ENCODE measurements at places on chromosomes 6 and 20.

GRCh38 chr6:64383277-64383676 is 747.7 kb downstream of the PHF3 start:
- no peak for DNase-seq

GRCh38 chr6:85252552-85252951 is 197.3 kb upstream of the NT5E start:
- DNase-seq, result no peak

GRCh38 chr20:6057691-6058090 is 3.8 kb upstream of the LRRN4 start:
- no peak for DNase-seq

DNA sequence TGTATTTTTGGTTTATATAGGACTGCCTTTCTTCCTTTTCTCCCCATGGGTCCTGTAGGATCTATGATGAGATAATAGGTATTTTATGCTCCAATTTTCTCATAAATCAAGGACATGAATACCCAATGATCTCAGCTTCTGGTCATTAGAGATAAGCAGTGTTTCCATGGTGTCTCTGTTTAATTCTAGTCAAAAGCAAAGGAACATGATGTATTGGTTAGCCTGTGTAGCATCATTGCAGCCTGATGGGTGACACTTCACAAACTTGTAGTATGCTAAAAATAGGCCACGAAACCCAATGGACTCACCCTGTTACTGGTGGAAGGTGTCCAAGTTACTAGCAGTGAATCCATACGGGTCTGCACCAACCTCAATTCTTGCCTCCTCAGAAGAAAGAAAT is 116.2 kb upstream of the SNX9 start:
- no peak for DNase-seq

GRCh38 chr6:120496661-120497060 is 837.6 kb downstream of the TBC1D32 start:
- DNase-seq, result no peak

GRCh38 chr6:41122918-41123317 is 31.2 kb downstream of the TREML1 start:
- no peak for DNase-seq

GRCh38 chr6:9628819-9629218 is 786.1 kb downstream of the TFAP2A start:
- no peak for DNase-seq

- DNase-seq, result no peak
Observed at GRCh38 chr6:169073311-169073710, 180.3 kb downstream of the THBS2 start.

- no peak for DNase-seq
Observed at GRCh38 chr6:80143419-80143937, 37.0 kb downstream of the BCKDHB start.

GRCh38 chr6:69866770-69867638 is 648 bp downstream of the COL19A1 start:
- peak; percentile 38 for DNase-seq

DNA sequence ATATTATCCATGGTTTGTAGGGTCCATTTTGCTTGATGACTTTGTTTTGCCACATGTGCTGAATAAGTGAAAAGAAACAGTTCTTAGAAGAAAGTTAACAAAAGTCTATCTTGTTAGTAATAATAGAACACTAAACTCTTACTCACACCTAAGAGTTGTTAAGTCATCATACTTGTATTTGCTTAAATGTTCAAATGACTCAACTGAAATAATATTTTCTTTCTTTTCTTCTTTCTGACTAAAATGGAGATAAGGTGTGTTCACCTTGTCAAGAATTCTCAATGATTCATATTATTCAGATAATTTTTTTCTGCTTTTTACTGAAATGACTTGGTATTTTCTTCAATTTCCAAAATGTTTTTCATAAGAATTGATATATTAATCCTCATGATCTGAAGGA is 327.2 kb downstream of the HTR1B start:
- DNase-seq, result no peak

DNA sequence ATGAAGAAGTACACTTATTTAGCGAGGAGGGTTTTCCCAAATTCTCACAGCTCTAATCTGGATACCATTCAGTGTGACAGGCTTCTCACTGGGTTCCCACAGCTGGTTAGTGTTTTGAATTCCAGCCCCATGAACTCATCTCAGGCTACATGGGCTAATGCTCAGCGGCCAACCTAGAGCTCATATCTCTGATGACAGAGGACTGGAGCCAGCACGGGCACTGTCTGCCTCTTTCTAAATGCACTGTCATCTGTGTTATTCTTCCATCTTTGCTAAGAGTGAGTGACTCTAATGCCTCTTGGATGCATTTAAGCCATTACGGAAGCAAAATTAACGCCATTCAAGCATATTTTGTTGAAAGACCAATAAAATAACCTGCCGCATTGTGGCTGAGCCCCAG is 308.9 kb upstream of the JAG1 start:
- DNase-seq, result no peak

DNA sequence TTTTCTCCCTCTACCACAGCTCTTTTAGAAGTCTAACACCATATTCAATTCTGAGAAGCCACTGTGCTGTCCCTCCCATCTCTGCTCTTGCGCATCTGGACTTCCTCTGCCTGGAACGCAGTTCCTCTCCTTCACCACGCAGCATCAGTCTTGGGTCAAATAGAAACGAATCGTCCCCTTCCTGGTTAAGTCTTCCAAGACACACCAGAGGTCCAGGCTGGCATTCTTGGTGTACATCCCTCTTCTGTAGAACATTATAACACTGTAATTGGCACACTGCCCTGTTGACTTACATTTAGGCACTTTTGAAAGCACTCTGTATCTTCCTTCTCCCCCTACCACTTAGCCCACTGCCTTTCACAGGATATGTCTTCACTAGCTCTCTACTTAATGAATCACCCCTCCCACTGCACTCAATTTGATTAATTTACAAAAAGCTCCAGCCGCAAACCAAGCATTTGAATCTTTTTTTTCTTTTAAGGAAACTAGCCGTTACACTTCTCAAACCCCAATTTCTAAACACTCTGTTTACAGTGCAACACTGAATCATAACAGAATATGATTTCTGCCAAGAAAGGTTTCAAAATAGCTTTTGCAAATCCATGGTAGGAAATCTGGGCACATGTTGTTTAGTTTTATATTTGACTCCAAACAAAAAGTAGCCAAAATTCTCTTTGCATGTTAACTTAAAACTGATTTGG is 140.8 kb upstream of the CARMIL1 start:
- peak; percentile 66 for DNase-seq

DNA sequence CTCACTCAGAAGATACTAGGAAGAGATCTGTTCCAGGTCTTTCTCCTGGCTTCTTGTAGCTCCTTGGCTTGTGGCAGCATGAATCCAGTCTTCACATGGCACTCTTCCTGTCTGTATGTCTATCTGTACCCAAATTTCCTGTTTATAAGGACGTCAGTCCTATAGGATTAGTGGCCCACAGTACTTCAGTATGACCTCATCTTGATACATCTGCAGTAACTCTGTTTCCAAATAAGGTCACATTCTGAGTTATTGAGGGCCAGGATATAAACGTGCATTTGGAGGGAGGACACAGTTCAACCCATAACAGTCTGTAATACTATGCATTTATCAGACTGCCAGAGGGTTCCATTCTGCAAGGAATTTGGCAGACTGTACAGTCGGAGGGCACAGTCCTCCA is 57.6 kb upstream of the DYNLRB1 start:
- no peak for DNase-seq

GRCh38 chr6:38493931-38494547 is 145.7 kb downstream of the BTBD9 start:
- peak; percentile 61 for DNase-seq

DNA sequence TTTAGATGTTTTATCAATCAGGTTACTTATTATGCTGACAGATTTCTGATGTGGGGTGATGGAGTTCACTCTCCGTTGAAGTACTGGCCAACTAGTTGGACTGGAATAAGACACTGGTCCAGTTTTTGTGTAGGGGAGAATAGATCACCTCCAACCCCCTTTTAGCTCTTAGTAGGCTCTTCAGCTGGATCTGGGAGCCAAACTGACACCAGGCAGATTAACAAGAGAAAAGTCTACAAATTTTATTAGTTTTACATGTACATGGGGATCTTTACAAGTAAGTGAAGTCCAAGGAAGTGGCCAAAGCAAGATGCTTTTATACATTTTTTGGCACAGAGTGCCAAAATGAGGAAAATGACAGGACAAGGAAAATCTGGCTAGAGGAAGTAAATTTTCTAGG is 107.1 kb downstream of the UBE3D start:
- no peak for DNase-seq

DNA sequence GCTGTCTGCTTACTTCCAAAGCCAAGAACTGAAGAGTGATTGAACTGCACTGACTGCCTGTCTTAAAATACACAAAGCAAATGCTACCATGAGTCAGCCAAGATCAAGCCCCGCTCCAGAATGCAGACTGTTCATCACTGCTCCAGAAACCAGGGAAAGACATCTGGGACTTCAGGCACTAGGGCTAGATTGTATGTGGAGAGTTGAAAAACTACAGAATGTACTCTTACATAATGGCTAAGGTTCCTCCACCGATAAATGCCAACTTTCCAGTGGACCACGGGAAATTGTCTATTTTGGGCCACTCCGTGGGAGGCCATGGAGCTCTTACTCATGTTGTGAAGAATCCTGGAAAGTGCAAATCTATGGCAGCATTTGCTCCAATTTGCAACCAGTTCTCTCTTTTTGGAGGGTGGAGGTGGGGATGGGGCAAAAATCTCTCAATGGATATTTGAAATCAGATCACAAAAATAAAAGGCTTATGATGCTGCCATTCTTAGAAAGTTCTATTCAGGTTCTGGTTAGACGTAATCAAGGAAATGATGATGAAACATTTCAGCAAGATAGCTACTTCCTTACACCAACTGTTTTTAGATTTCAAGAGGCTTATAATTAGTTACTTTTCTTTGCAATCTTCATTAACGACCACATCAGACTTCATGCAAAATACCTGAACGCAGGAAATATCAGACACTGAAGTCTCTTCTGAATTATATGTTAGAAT is 11.8 kb upstream of the CAP2 start:
- no peak for DNase-seq

GRCh38 chr6:100463630-100464161 is 1.0 kb downstream of the SIM1 start:
- no peak for DNase-seq

DNA sequence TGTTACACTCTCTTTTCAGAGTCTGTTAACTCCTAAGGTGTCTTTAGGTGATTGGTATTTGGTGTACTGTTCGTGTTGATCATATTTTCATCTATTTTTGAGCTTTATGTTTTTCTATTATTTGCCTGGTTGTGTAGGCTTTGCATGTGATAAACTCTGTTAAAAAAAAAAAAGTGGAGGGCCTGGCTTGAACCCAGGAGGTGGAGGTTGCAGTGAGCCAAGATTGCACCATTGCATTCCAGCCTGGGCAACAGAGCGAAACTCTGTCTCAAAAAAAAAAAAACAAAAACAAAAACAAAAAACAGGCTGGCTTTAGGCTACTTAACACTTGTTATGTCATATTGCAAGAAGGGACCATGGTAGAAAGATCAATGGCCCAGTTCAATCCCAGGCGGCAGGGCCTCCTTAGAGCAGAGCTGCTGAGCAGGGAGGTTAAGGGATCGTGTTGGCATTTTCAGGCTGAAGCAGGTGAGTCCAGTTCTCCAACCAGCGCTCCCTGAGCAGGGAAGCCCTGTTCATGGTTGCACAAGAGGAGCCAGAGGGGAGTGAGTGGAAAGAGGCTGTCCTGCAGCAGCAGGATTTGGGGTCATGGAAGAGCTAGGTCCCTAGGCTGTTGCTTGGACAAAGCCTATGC is 8.5 kb downstream of the PYGB start:
- no peak for DNase-seq

DNA sequence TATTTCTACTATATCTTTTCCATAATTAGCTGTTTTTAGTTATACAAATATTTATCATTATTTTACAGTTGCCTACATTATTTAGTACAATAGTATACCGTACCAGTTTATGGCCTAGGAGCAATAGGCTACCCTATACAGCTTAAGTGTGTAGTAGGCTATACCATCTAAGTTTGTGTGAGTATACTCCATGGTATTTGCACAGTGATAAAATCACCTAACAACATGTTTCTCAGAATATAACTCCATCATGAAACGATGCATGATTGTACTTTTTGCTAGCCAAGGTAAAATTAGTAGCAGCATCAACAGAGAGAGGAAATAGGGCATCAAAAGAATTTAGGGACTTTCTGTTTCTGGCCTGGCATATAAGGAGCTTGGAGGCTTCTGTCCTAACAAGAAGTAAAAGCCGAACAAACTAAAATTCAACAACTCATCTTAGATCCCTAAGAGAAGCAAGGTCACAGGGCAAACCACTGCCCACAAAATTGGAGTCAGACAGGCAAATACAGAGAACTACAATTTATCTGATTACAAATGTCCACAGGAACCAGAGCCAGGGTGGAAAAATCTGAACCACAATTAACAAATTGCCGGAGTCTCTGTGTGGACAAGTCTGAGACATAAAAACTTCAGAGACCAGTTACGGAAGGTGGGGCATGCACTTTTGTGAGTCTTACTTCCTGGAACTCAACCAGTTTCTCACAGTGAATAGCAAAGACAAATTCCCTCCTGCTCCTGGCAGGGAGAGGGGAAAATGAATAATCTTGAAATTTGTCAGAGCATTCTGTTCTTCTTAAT is 671.4 kb downstream of the RFPL4B start:
- no peak for DNase-seq

GRCh38 chr20:12241065-12241464 is 323.4 kb downstream of the BTBD3 start:
- DNase-seq, result no peak

All from stimulated activated naive CD4-positive, alpha-beta T cell (primary cell).